COR-L47 (cell line): ENCODE measurements at places on chromosomes 7 and 10.

DNA sequence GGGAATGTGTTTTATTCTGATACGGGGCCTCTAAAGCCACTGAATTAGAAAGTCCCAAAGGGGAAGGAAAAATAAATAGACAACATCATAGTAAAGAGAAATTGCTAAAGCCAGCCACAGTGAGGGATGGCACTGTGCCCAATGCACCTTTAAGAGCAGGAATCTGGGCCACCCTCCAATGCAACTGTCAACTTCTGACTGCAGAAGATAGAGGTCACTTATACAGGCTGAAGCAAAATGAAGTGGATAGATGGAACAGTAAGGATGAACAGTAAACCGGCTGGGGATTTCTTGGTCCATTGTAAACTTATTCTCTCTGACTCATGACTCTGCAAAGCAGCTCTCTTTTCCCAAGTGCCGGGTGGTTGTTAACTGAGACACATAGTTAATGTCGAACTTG is 54.0 kb upstream of the KCNIP2 start:
- DNase-seq = peak; percentile 12

- DNase-seq = peak; percentile 66
Measured at GRCh38 chr7:143361552-143362130, 872 bp downstream of the FAM131B start.

DNA sequence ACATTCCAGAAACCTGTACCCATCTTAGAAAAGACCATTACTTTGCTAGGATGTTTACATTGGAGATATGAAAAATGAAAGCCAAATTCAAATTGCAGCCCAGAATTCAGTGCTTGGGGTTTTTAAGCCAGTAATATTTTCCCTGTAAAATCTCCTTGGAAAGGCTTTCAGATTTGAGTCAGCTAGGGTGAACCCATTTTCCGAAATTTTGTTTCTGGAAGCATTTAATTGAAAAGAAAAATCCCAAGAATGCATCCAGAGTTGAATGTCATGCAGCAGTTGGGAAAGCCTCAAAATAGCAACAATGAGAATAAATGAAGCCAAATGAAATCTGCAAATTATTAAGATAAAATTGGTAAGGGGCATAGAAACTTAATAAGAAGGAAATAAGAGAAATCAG is 106.4 kb downstream of the BMPER start:
- no peak for DNase-seq

DNA sequence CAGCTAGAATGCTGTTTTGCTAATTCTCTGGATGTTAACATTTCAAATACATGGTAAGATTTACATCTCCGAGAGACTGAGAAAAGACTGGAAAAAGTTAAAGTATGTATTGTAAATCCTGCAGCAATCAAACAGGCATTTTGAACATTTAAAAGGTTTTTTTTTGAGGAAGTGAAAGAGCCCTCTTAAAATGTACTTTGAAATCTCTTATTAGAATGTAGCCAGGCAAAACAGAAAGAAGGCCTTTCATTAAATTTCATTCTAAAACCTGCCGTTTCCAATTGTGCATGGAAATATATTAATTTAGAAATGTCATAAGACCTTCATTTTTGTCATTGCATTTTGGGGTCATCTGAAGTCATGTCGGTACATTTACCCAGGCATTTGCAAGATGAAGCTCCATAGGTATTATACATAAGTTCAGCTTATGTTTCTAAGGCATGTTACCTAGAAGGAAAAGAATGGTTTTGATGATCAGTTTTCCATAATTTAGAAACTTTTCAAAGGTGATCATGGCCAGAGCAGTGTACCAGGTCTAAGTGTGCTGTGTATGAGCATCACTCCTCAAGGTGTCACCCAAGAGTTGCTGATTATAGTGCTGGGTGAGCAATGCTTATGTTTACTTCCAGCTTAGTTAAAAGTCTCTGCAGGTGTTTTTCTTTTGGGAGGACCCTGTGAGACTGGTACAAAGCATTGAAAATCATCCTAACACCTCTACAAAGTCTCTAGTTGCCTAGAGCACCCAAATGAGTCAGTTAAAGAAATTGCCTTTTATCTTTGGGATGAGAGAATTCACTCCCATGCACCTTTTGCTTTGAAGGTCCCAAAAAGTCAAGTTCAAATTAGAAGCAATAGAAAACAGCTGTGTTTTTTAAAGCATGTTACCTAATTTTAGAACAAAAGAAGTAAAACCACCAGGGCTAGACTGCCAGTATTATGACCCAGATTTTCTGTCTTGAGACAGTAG is 7.1 kb downstream of the ZNF736 start:
- DNase-seq = no peak

DNA sequence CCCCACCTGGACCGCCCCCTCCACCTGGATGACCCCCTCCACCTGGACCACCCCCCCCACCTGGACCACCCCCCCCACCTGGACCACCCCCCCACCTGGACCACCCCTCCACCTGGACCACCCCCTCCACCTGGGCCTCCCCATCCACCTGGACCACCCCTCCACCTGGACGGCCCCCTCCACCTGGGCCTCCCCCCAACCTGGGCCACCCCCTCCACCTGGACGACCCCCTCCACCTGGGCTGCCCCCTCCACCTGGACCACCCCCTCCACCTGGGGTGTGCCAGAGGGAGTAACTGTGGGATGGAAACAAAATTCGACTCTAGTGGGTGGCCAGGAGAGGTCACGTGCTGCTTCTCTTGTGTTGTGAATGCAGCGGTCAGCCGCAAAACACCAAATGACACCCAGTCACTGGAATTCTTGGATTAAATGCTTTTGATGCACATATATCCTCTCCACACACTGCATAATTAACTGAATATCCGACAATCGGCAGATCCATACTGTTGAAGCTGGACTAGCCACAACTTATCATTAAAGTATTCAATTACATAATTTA is 316.7 kb downstream of the PTPRN2 start:
- DNase-seq = no peak

GRCh38 chr7:102063690-102064180 is 222.9 kb upstream of the SH2B2 start:
- DNase-seq = no peak

GRCh38 chr10:30816159-30816819 is 186.7 kb upstream of the LYZL2 start:
- no peak for DNase-seq

- no peak for DNase-seq
Measured at GRCh38 chr10:36577126-36577525, 548.3 kb upstream of the ANKRD30A start.

- no peak for DNase-seq
Measured at GRCh38 chr10:33337326-33337957, 3.0 kb upstream of the NRP1 start.

GRCh38 chr10:12465385-12466136 is 116.2 kb downstream of the CAMK1D start:
- no peak for DNase-seq

- DNase-seq = no peak
Measured at GRCh38 chr7:117116211-117116610, 162.9 kb downstream of the ST7 start.

DNA sequence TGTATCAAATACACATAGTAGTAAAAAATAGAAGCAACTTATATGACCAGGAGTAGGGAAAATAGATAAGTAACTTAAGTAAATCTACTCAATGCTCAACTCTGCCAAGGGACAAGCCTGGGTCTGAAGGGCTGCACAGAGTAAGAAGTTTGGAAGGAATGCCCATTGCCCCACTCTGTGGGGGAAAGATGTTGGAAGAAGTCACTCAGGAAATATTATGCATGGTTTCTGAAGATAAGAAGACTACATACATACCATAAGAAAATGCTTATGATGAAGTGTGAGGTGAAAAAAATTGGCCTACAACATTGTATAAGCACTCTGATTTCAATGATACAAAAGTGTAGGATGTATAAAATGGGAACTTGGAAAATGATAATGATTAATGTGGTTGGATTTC is 54.0 kb downstream of the LAMB4 start:
- no peak for DNase-seq

GRCh38 chr10:128005858-128006257 is 99.0 kb downstream of the PTPRE start:
- DNase-seq = no peak

DNA sequence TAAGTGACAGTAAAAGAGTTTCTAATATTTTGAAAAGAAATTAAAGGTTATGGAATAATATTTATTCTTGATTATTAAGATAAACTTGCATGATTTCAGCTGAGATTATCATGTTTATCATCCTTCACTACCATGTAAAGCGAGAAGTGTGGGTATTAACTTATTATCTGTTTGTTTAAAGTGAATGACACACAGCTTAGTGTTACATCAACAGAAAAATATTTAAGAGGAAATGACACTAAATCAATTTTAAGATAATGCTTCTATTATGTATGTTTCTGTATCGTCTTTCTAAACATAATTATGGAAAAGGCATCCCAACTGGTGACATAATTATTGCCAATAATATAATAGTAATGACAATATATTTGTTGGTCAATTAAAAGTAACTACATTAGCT is 213.1 kb downstream of the PCDH15 start:
- no peak for DNase-seq

DNA sequence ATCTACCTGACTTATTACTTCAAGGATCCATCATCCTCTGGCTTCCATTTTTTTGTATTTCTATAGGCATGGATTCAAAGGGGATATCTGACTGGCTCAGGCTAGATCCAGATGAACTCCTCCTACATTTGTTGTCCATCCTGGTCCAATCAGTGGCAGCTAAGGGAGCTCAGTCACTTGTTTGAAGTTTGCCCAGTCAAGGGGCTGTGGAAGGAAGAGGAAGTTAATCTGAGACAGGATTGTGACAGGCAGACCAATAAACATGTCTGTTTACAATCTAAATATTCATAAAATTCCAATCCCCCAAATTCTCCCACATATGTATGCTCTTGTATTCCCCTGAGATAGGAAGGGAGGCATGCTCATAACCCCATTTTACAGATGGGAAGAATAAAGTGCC is 48.7 kb downstream of the CAV1 start:
- DNase-seq = no peak

GRCh38 chr7:35983626-35984025 is 169.4 kb upstream of the EEPD1 start:
- no peak for DNase-seq

GRCh38 chr10:21749788-21750187 is 215.8 kb downstream of the MLLT10 start:
- no peak for DNase-seq

- peak; percentile 52 for DNase-seq
Measured at GRCh38 chr7:108442039-108442568, 14.1 kb downstream of the NRCAM start.
